ENCODE measurements at places on chromosomes 3 and 15.
A peak's percentile ranks its signal among the peaks of the same experiment; 100 is the strongest.

- H3K36me3 ChIP-seq, result no peaks in the 10 kb centered on the region
- no peak overlapping the region for H3K27ac ChIP-seq
- DNase-seq, result no peak
- no peaks in the 10 kb centered on the region for H3K27me3 ChIP-seq
- H3K4me1 ChIP-seq, result no peaks in the 10 kb centered on the region
Measured at GRCh38 chr3:135898774-135899173, 66.8 kb upstream of the PPP2R3A start.

DNA sequence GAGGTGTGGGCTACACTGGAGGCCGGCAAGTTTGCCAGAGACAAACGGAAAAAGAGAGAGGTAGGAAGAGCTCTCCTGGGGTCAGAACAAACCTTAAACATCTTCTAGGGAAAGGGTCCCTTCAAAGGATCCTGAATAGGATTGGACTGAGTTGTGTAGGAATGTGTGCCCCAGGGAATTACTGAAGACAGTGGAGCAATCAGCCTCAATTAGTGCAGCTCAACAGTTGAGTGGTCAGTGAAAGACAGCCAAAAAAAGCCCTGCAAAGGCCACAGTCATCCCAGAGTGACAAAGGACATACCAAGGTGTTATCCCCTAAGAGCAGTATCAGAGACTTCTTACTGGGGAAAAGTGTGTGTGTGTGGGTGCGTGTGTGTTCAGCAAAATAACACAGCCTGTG, 70.3 kb downstream of the NUP210 start:
- DNase-seq, result no peak
- H3K4me1 ChIP-seq, result peaks cover 9% of the 10 kb centered on the region
- no peak overlapping the region for H3K4me3 ChIP-seq
- H3K27me3 ChIP-seq, result no peaks in the 10 kb centered on the region

- no peak overlapping the region for H3K27ac ChIP-seq
- no peaks in the 10 kb centered on the region for H3K4me1 ChIP-seq
- no peak for DNase-seq
Measured at GRCh38 chr15:30859091-30859874, 44.4 kb upstream of the FAN1 start.

DNA sequence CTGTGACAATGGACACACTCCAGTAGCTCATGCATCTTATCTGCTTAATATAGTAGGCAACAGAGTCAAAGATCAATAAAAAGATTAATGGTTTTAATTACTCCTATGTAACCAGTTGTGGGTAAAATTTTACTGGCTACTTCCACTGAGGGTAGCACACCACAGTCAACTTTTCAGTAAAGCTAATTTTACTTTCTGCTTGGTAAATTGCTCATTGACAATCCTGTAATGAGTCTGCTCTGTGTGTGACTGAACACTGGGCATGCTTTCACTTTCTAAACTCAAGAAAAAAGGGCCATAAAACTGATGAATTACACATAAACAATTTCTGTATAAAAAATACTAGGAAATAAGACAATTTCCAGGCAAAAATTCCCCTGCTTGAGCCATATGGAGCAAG, 838.3 kb downstream of the VGLL3 start:
- DNase-seq, result no peak
- no peak overlapping the region for H3K27ac ChIP-seq
- no peaks in the 10 kb centered on the region for H3K27me3 ChIP-seq
- no peaks in the 10 kb centered on the region for H3K36me3 ChIP-seq

- peaks cover 6% of the 10 kb centered on the region for H3K27me3 ChIP-seq
- DNase-seq, result no peak
- no peak overlapping the region for H3K4me3 ChIP-seq
- H3K4me1 ChIP-seq, result peaks cover 83% of the 10 kb centered on the region
- no peaks in the 10 kb centered on the region for H3K36me3 ChIP-seq
Measured at GRCh38 chr3:50150863-50151686, 4.0 kb upstream of the SEMA3F start.

- H3K27ac ChIP-seq, result no peak overlapping the region
- DNase-seq, result no peak
- H3K4me3 ChIP-seq, result no peak overlapping the region
- H3K36me3 ChIP-seq, result no peaks in the 10 kb centered on the region
- no peaks in the 10 kb centered on the region for H3K27me3 ChIP-seq
- H3K4me1 ChIP-seq, result no peaks in the 10 kb centered on the region
Measured at GRCh38 chr3:18531662-18532061, 106.5 kb upstream of the SATB1 start.

GRCh38 chr3:126352476-126353454, 4.4 kb downstream of the KLF15 start:
- H3K36me3 ChIP-seq, result peaks cover 10% of the 10 kb centered on the region
- no peak overlapping the region for H3K4me3 ChIP-seq
- peak; percentile 48 for DNase-seq

GRCh38 chr3:28243424-28244106, 2.1 kb downstream of the CMC1 start:
- DNase-seq, result no peak
- H3K4me1 ChIP-seq, result peaks cover 22% of the 10 kb centered on the region
- no peak overlapping the region for H3K4me3 ChIP-seq
- H3K36me3 ChIP-seq, result no peaks in the 10 kb centered on the region

GRCh38 chr3:157394411-157394810, 42.2 kb upstream of the PTX3 start:
- H3K36me3 ChIP-seq, result no peaks in the 10 kb centered on the region
- no peak overlapping the region for H3K4me3 ChIP-seq
- H3K27me3 ChIP-seq, result no peaks in the 10 kb centered on the region
- DNase-seq, result no peak
- H3K4me1 ChIP-seq, result no peaks in the 10 kb centered on the region
- no peak overlapping the region for H3K27ac ChIP-seq

GRCh38 chr3:135041601-135042000, 246.5 kb downstream of the EPHB1 start:
- no peak for DNase-seq
- no peaks in the 10 kb centered on the region for H3K36me3 ChIP-seq
- no peak overlapping the region for H3K4me3 ChIP-seq
- no peaks in the 10 kb centered on the region for H3K4me1 ChIP-seq
- no peak overlapping the region for H3K27ac ChIP-seq
- no peaks in the 10 kb centered on the region for H3K27me3 ChIP-seq

DNA sequence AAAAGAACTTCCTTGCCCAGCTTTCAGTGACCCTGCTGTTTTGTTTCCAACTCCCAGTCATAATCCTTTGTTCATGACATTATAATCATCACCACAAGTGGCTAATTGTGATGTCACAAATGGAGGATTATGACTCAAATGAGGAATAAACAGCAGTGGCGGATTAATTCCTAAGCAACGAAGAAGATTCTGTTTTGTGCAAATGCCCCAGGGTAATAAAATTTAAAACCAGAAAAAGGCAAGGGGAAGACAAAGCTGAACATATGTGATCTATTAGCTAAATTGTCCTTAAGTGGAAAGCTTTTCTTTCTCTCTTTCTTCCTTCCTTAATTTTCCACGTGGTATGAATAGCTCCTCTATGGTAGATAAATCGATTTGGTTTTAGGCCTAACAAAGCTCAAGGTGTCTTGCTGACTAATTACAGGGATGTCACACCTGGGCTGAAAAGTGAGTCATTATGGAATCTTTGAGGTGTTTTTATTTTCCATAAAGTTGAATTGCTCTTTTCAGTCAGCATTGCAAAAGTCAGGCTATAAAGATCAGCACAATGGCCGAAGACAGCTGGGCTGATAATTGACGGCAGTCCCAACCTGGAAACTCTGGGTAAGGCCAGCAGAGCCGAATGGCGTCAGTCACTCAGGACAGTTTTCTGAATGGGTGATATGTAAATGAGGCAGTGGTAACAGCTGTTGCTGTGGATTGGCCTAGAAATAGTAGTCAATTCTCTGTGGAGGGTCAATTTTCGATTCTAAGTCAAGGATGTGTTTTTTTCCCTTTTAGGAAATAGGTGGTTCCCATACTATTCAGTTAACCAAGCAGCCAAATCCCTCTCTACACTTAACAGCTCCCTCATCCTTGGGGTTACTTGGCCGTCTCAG, 121.5 kb downstream of the PTPRG start:
- H3K27me3 ChIP-seq, result no peaks in the 10 kb centered on the region
- no peaks in the 10 kb centered on the region for H3K36me3 ChIP-seq
- no peak for DNase-seq
- H3K27ac ChIP-seq, result peak overlapping the region; percentile 86
- peaks cover 18% of the 10 kb centered on the region for H3K4me1 ChIP-seq
- H3K4me3 ChIP-seq, result no peak overlapping the region

- no peaks in the 10 kb centered on the region for H3K36me3 ChIP-seq
- peaks cover 3% of the 10 kb centered on the region for H3K27me3 ChIP-seq
- H3K4me1 ChIP-seq, result no peaks in the 10 kb centered on the region
- no peak for DNase-seq
Measured at GRCh38 chr3:181808053-181808452, 96.3 kb downstream of the SOX2 start.

DNA sequence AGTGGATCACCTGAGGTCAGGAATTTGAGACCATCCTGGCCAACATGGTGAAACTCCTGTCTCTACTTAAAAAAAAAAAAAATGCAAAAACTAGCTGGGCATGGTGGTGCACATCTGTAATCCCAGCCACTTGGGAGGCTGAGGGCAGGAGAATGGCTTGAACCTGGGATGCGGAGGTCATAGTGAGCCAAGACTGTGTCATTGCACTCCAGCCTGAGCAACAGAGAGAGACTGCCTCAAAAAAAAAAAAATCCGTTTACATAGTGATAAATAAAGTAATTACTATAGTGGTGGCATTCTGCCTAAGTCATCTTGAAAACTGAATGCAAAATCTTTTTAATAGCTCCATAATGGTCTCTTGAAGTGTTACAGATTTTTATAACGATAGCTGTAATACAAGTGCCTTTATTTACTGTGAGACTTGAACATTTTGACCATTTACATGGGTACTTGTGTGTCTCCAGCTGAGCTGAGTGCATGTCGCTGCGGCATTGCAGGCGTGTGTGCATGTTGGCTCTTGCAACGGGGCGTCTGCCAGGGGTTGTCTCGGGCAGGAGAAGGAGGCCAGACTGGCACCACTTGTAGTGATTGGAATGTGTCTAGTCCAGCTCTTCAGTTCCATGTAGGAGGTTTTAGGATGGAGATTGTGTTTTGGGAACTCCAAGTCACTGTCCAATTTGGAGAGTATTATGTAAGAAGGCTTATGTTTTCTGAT, 111.9 kb downstream of the IGF1R start:
- no peaks in the 10 kb centered on the region for H3K27me3 ChIP-seq

- no peak for DNase-seq
- H3K36me3 ChIP-seq, result peaks cover 43% of the 10 kb centered on the region
- H3K27me3 ChIP-seq, result no peaks in the 10 kb centered on the region
- H3K4me3 ChIP-seq, result no peak overlapping the region
- no peaks in the 10 kb centered on the region for H3K4me1 ChIP-seq
Measured at GRCh38 chr3:179234199-179234598, 16.7 kb downstream of the KCNMB3 start.

DNA sequence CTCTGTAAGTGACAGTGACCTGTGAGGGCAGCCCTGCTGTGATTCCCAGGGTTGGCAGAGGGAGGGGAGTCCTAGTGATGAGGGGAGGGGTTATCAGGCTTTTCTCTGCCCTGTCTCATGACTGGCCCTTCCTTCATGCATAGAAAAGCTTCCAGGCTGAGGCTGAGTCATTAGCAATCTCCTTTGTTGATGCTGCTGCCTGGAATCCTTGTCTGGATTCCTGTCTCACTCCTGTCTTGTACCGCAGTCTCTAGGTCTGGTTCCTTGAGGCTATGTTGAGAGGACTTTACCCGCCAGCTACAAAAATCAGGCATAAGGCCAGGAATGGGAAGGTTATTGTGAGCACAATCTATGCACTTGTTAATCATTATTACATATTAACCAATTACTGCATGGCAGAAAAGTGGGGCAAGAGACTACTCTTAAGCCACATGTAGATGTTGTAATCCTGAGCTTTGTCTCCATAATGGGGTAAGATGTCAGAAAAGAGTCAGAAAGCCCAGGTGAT, 7.2 kb downstream of the KLHL6 start:
- no peak overlapping the region for H3K27ac ChIP-seq
- no peak overlapping the region for H3K4me3 ChIP-seq
- DNase-seq, result no peak
- no peaks in the 10 kb centered on the region for H3K36me3 ChIP-seq

DNA sequence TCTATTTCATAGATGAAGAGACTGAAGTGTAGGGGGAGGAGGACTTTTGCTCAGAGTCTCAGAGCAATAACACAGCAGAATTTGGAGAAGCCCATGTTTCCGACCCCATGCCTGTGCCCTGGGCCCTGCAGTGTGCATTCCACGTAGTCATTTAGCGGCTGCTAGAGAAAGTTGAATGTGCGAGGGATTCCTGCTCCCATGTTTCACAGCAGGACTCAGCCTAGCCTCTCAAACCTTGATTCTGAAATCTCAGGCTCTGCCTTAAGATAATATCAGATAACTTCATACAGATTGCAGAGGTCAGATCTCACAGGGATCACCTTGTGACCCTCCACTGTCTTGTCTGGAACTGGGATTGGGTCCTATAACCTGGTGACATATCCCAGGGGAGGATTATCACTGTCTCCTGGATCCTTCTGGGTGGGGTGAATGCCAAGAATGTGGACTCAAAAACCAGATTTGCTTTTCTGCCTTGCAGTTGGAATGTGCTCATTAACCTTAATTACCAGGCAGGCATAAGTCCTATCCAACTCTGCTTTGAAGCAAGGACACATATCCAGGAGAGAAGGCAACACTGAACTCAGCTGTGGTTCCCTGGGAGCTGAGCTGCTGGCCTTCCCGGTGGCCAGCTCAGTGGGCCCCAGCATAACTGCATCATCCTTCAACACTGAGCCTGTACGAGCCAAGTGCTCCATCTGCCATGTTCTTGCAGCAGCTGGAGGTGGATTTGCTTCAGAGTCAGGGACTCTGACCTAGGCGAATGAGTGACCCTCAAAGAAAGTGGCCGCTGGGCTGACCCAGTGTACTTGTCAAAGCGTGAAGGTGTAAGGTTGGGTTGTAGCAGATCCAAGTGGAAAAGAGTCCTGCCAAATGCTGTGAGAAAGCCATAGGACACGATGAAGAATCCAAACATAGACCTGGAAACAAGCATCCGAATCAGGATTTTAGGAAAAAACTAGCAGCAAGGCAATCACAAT, 43.0 kb downstream of the CTXND1 start:
- no peaks in the 10 kb centered on the region for H3K36me3 ChIP-seq
- no peak for DNase-seq
- H3K27me3 ChIP-seq, result no peaks in the 10 kb centered on the region
- no peak overlapping the region for H3K27ac ChIP-seq
- no peaks in the 10 kb centered on the region for H3K4me1 ChIP-seq
- H3K4me3 ChIP-seq, result no peak overlapping the region

GRCh38 chr3:31960793-31961431, 20.1 kb downstream of the OSBPL10 start:
- DNase-seq, result no peak
- peaks cover 37% of the 10 kb centered on the region for H3K4me1 ChIP-seq
- no peak overlapping the region for H3K4me3 ChIP-seq
- H3K27me3 ChIP-seq, result no peaks in the 10 kb centered on the region
- H3K36me3 ChIP-seq, result no peaks in the 10 kb centered on the region
